ENCODE measurements at places on chromosomes 2 and 18. TPM values are rescaled to one million over a fixed set of nuclear protein-coding genes. Genes with fewer than 3 reads are reported as not detected.

- H3K4me3 ChIP-seq = no peak overlapping the region
- H3K36me3 ChIP-seq = no peaks in the 10 kb centered on the region
- H3K27ac ChIP-seq = no peak overlapping the region
Observed at GRCh38 chr2:83071914-83072313, 1387.2 kb downstream of the SUCLG1 start.

DNA sequence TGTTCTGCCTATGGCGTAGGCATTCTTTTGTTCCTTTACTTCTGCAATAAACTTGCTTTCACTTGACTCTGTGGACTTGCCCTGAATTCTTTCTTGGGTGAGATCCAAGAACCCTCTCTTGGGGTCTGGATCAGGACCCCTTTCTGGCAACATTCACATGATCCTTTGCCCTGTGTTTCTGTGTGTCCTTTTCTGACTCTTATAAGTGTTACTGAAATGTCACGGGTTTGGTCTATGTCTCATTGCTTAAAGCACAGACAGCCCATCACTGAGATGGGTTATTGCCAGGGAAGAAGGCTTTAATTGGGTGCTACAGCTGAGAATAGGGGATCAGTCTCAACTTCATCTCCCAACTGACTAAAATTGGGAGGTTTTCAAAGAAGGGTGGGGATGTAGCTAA is 110.9 kb upstream of the XPO1 start:
- no peak for DNase-seq
- no peaks in the 10 kb centered on the region for H3K4me1 ChIP-seq
- no peak overlapping the region for H3K27ac ChIP-seq

- DNase-seq = no peak
- no peaks in the 10 kb centered on the region for H3K27me3 ChIP-seq
- H3K4me1 ChIP-seq = no peaks in the 10 kb centered on the region
- no peak overlapping the region for H3K4me3 ChIP-seq
- H3K36me3 ChIP-seq = no peaks in the 10 kb centered on the region
Observed at GRCh38 chr2:159251296-159252173, 35.0 kb downstream of the WDSUB1 start.

- H3K4me3 ChIP-seq = no peak overlapping the region
- no peak for DNase-seq
- H3K27me3 ChIP-seq = no peaks in the 10 kb centered on the region
- peaks cover 6% of the 10 kb centered on the region for H3K4me1 ChIP-seq
- no peak overlapping the region for H3K27ac ChIP-seq
Observed at GRCh38 chr2:218849721-218850120, 9.9 kb upstream of the WNT6 start.

Gene CNDP1
- not detected for total RNA-seq

Gene FOXD4L1
- 0.73 TPM for total RNA-seq

Gene SPP2
- not detected for total RNA-seq
